ENCODE measurements at places on chromosomes 5 and 9.

DNA sequence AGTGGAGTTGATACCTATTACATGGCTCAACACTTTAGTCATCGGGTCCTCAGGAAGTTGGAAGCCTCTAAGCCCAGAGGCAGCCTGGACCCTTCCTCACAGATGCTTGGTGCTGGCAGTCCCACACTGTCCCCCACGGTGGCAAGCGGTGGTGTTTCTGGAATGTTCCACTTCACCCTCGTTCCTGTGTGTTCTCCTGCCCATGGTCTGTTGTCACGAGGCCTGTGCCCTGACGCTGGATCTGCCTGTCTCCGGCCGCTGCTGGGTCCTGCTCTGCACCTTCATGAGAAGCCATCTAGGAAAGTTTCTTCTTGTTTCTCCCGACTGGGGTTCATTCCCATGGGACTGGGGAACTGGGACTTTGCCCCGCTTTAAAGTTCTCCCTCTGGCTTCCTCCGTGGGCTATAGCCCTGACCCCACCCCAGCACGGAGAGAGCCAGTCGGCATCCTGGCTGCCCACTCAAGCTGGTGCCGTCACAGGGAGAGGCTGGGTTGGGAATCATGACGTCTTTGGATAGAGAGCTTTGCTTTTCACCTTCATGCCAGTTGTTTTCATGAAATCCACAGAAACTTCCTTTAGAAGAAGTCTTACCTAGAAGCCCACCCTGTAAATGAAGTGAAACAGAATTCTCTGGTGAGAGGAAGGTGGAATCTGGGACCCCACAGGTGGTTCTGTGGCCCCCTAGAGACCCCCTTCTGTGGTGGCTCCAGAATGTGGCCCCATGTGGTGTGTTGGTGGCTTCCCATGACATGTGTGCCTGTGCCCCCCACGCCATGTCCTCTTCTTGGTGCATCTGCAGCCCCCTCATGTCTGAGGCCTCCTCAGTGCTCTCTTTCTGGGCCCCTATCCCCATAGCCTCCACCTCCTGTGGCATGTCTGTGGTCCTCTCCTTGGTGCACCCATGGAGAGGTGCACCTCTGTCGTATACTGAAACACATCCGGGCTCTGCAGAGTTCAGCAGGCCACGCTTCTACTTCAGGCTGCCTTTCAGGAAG is 43.8 kb downstream of the TRIP13 start:
- DNase-seq = no peak

DNA sequence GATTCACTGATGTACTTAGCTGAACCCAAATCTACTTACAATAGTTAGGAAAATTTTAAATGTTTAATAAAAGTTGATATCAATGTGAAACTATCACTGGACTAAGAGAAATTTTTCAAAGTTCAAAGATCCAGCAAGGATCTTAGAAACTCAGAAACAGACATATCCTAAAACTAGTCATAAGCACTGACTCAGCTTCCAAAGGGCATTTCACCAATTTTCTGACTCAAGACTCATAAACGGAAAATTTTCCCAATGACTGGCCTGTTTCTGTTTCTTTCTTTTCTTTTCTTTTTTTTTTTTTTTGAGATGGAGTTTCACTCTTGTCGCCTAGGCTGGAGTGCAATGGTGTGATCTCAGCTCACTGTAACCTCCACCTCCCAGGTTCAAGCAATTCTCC is 66.6 kb downstream of the CDC14B start:
- DNase-seq = peak; percentile 83

DNA sequence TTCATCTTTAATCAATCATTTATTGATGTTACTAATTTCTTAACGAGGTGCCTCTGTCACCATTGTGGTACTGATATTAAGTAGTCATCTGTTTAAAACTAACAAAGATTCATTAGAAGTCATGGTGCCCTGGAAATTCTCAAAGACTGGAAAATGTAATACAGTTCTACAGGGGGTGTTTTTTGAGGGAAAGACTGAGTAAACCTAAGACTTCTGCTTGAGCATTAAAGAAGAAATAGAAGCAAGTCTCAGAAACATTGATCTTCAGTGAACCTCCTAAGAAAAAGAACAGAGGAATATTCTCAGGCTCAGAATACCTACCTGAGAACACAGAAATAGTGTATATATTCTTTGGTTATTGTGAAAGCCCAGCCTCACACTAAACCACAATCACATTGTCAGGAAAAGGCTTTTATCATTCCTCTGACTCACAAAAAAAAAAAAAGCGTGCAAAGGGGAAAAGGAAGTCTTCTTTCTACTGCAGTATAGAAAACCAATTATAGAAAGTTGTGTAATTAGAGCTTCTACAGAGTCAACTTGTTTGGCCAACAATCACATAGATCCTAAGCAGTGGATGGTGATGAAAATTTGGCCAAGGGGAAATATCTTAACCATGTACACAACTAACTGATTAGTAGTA is 60.8 kb downstream of the HINT1 start:
- DNase-seq = no peak

DNA sequence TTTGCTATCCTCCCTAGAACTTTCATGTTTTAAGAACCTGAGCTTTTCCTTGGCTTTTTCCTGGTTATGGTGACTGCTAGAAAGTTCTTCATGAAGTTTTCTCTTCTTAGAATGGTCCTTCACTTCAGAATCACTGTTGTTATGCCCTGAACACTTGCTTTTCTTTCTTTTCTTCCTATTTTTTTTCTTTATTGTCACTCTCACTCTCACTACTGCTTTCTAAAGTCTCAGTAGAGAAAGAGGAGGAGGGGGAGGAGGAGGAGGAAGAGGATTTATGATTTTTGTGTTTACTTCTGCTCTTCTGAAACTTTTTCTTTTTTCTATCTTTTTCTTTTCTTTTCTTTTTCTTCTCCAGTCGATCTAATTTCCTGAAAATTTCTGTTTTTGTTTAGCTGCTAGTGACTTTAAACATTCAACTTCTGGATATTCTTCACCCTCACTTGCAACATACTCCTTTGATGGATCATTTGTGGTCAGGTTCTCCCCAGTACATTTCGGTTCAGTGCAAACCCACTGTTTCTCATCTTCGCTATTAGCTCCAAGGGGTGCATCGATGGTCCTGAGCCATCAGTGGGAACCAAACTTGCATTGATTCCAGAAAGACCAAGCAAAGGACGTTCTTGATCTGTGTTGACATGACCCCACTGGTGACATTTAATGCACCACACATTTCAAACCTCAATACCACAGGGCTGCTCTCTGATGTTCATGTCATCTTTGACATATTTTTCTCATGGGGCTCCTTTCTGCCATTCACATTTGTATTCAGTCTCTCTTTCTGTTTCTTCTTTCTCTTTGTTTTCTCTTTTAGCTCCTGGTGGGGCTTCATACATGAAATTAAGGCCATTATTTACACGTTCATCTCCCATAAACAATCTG is 81.6 kb upstream of the HAND1 start:
- no peak for DNase-seq

GRCh38 chr5:111280282-111280951 is 56.2 kb downstream of the CAMK4 start:
- DNase-seq = no peak

- no peak for DNase-seq
Observed at GRCh38 chr5:103333376-103333775, 74.8 kb downstream of the MACIR start.

Measured in GM04504 (cell line).